ENCODE measurements at places on chromosomes 11 and 22.
A peak's percentile ranks its signal among the peaks of the same experiment; 100 is the strongest.

- DNase-seq, result no peak
These were observed 31.6 kb downstream of the CPT1A start for GRCh38 chr11:68810164-68810563.

- peak; percentile 99 for DNase-seq
These were observed at the start of gene RPS6KB2 for GRCh38 chr11:67428052-67429001. Gene RPS6KB2 (plus strand): TSS chr11:67428494. CDS start chr11:67428546, 52 bp downstream.

- DNase-seq, result peak; percentile 40
These were observed 857.0 kb downstream of the KCNA4 start for GRCh38 chr11:29159552-29160465.

GRCh38 chr11:11056749-11057471, 199.1 kb upstream of the ZBED5 start:
- DNase-seq, result no peak

GRCh38 chr11:65204646-65205601, 23.2 kb downstream of the CAPN1 start:
- DNase-seq, result no peak

DNA sequence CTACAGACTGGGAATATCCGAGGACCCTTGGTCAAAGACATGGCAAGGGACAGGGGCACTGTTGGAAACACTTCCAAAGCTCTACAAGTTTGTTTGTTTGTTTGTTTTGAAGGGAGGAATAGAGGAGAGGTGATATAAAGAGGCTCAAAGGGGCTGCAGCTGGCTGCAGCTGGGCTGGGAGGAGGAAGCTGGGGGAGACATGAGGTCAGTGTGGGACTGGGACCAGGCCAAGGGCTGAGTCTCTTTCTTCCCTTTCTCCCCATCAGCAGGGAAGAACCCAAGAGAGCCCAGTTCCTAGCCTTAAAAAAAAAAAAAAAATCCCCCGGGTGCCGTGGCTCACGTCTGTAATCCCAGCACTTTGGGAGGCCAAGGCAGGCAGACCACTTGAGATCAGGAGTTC, 5.0 kb downstream of the RHOG start:
- DNase-seq, result no peak

- DNase-seq, result no peak
These were observed 8.1 kb downstream of the WNT7B start for GRCh38 chr22:45968751-45969413.

DNA sequence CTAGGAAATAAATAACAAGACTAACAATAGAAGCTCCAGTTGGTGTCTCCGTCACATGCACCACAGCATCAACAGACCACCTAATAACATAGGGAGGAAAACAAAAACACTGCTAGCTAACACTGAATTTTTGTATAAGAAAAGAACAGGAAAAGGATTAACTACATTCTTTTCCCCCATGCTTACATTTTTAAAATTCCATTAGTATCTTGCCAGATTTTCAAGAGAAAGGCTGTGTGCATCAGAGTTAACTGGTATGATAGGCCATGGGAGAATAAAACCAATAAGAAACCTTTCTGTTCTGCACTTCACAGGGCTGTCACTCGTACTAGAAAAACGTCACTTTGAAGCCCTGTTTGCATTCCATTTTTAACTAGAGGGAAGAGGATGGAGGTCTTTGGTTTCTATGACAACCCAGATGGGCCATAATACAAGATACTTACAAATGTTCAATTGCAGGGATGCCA, 79.0 kb downstream of the LARGE2 start:
- DNase-seq, result no peak

GRCh38 chr22:44765571-44766285, 13.4 kb downstream of the ARHGAP8 start:
- no peak for DNase-seq

GRCh38 chr11:28461846-28462245, 353.7 kb downstream of the METTL15 start:
- no peak for DNase-seq

GRCh38 chr22:40009292-40009774, 14.6 kb downstream of the FAM83F start:
- no peak for DNase-seq

Data from dorsolateral prefrontal cortex (tissue), 122 donors.